ENCODE measurements at places on chromosomes 16 and 17.

DNA sequence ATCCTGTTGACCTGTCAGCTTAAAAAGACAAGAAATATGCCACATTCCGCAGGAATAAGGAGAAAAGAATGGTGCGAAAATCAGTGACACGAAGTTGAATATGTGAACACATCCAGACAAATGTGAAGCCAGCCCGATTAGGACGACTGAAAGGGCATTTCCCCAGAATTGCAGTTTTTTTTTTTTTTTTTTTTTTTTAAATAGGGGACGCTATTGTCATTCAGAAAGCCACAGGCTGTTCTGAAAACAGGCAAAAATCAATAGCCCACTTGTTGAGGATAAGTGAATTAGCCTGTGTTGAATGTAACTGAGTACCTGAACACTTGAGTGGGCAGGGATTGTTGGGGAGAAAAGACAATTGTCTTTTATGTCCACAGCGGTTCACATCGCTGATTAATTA, 507.1 kb downstream of the WWOX start:
- DNase-seq: no peak

DNA sequence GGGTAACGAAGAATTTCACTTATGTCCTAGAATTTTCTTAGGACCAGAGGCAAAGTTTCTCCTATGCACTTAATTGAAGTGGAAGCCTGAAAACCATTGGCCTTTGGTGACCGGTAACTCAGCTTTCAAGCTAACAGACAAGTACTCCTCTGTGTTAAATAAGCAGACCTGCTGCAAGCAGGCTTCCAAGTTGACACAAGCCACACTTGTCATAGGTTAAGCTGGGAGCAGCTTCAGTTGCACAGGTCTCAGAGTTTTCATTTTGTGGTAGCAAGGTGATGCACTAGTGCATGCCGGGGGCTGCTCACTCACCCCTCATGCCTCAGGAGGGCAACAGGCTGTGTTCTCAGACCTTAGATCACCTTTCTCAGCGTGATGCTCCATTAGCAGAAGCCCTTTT, 399.9 kb downstream of the UTP18 start:
- DNase-seq: no peak

GRCh38 chr17:32873114-32873513, 3.8 kb downstream of the MYO1D start:
- DNase-seq: no peak

- DNase-seq: no peak
These were observed 44.2 kb upstream of the ZNF423 start for GRCh38 chr16:49899991-49900695.

- DNase-seq: no peak
These were observed 405.0 kb downstream of the WWOX start for GRCh38 chr16:78504401-78504851.

DNA sequence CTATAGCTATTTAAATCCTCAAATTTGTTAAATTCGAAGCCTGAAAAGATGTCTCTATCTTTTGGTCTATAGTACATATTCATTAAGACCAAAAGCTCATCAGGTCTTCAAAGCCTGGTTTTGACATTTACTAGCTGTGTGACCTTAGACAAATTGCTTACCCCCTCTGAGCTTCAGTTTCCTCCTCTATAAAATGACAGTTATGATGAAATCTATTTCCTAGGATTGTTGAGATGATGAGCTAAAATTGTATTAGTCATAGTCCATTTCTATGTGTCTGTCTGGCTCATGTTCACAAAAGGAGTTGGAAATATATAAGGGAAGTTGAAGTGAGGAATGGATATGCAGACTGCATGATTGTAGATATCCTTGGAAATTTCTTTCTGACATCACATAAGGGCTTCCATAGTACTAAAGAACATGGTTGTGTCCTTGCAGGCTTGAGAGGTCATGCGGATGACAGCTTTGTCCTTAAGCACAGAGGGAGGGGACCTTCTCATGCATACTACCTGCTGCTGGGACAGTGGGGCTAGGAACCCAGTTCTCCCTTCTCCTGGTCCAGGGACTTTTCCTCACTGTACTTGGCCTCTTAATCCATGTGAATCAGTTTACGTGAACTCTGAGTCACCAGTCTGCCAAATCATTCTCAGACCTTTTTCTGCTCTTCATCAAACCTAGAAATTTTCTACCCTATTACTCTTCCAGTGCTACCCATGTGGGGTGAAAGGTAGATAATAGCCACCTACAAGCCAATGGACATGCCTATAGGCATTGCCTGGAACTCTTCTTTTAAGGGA, 487.5 kb upstream of the SALL1 start:
- no peak for DNase-seq

DNA sequence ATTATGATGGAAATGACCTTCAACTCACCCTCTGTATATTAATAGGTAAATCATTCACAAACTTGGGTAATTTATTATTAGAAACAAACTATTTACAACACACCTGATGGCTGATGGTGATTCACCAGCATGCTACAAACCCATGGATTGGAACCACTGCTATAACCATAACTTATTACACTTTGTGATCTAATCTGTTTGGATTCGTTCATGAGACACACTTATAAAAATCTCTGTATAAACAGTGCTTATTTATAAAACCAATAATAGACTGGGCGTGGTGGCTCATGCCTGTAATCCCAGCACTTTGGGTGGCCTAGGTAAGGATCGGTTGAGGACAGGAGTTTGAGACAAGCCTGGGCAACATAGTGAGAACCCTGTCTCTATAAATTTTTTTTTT, 16.0 kb downstream of the SMIM36 start:
- DNase-seq: no peak

GRCh38 chr16:85330694-85331188, 218.5 kb upstream of the CIBAR2 start:
- peak; percentile 33 for DNase-seq

GRCh38 chr17:9148905-9149525, 127.7 kb downstream of the NTN1 start:
- DNase-seq: no peak

DNA sequence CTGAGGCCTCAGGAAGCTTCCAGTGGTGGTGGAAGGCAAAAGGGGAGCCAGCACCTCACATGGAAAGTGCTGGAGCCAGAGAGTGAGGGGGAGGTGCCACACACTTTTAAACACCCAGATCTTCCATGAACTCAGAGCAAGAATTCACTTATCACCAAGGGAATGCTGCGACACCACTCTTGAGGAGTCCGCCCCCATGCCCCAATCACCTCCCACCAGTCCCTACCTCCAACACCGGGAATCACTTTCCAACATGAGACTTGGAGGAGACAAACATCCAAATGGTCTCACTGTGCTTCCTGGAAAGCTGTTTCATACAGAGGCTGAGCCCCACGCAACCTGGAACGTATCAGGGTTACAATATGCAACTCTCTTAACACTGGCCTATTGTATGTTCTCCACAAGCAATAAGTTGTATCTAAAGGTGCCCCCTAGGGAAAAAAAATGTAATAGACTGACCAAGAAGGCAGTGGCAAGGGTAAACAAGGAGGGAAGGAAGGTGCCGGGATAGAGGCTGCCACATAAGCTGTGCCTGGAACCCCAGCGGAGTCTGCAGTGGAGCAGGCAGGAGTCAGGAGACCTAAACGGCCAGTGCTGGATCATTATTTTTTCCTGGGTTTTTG, 106.7 kb upstream of the FOXF1 start:
- DNase-seq: no peak

DNA sequence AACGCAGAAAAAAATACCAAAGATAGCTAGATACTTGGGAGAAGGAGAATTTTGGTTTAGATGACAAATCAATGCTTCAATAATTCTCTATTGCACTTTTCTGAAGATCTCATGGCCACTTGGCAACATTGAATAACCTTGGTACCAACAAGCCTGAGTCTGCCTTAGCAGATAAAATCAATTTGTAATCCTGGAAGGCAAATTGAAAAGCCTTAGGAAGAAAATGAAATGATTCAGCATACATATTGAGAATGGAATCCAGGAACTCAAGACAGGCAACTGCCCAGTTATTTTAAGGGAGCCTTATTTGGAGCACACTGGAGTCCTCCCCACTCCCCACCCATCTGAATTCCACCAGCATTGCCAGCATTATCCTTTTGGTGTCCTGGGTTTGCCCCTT, 109.3 kb upstream of the SOX9 start:
- no peak for DNase-seq

DNA sequence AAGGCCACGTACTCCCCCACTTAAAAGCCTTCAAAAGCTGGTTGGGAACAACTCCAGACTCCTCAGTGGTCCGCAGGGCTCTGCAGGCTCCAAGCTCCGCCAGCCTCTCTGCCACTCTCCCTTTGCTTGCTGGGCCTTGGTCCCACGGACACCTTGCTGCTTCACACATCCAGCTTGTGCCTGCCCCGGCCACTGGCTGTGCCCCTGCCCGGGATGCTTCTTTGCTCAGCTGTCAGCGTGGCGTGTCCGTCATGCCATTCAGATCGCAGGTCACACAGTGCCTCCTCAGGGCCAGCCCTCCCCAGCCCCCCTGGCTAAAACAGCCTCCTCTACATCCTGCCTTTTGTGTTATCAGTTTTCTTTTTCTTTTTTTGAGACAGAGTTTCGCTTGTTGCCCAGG, 11.8 kb downstream of the ASPHD1 start:
- DNase-seq: no peak

GRCh38 chr17:50273654-50274040, 619 bp upstream of the TMEM92 start:
- no peak for DNase-seq

GRCh38 chr16:6375465-6376075, 957.1 kb upstream of the RBFOX1 start:
- DNase-seq: no peak
